ENCODE measurements at places on chromosomes 6 and 20. TPM values are rescaled to one million over a fixed set of nuclear protein-coding genes. Genes with fewer than 3 reads are reported as not detected.

- H3K27ac ChIP-seq: no peak overlapping the region
- no peaks in the 10 kb centered on the region for H3K4me1 ChIP-seq
- H3K27me3 ChIP-seq: no peaks in the 10 kb centered on the region
- H3K4me3 ChIP-seq: no peak overlapping the region
- DNase-seq: no peak
- no peaks in the 10 kb centered on the region for H3K36me3 ChIP-seq
Observed at GRCh38 chr20:52954849-52955248, 17.3 kb upstream of the TSHZ2 start.

- no peak overlapping the region for H3K27ac ChIP-seq
- H3K4me3 ChIP-seq: no peak overlapping the region
- no peaks in the 10 kb centered on the region for H3K36me3 ChIP-seq
- no peak for DNase-seq
Observed at GRCh38 chr6:137823826-137824555, 43.1 kb upstream of the TNFAIP3 start.

The LCA5 gene
- total RNA-seq: 1.0 TPM

DNA sequence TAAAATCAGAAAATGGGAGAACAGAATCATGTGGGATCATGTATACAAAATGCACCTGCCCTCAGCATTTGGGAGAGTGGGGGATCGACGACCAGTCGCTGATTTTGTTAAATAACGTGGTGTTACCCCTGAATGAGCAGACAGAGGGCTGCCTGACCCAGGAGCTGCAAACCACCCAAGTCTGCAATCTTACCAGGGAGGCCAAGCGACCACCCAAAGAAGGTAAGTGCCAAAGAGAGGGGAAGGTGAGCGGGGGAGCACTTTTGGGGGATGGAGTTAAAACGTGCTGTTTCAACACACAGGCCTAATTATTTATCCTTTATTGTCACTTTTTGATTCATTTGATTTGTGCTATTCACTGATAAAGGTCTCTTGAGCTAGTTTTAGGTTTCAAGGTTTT, 4.1 kb downstream of the ADGRB3 start:
- H3K27ac ChIP-seq: no peak overlapping the region
- peaks cover 6% of the 10 kb centered on the region for H3K27me3 ChIP-seq
- no peaks in the 10 kb centered on the region for H3K36me3 ChIP-seq
- no peak for DNase-seq

The HSPA1L gene
- total RNA-seq: 2.5 TPM

DNA sequence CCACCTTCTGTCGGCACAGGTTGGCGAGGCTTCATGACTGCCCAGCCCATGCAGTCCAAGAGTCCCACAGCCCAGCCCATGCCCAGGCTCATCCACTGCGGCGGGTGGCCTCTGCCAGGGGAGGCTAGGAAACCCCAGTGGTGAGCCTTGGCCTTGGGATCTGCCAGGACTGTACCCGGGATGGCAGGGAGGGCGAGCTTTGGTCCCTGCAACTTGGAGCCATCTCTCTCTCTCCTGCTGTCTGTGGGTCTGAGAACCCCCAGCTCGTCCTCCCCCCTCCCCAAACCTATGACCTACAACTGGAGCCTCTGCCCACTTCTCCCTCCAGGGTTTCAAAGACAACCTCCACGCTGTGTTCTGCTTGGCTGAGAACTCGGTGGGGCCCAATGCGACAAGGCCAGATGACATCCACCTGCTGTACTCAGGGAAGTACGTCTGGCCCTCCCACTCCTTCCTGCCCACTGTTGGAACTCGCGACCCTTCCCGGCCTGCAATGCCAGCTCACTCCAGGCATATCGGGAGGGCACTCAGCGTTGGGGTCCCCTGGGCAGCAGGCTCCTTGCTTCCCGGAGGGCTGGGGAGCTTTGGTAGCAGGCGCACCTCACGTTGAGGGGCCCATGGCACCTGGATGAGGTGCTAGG, 19.7 kb downstream of the NPEPL1 start:
- H3K4me3 ChIP-seq: no peak overlapping the region
- DNase-seq: no peak
- no peaks in the 10 kb centered on the region for H3K36me3 ChIP-seq
- H3K27me3 ChIP-seq: no peaks in the 10 kb centered on the region

The TFAP2C gene
- total RNA-seq: not detected

DNA sequence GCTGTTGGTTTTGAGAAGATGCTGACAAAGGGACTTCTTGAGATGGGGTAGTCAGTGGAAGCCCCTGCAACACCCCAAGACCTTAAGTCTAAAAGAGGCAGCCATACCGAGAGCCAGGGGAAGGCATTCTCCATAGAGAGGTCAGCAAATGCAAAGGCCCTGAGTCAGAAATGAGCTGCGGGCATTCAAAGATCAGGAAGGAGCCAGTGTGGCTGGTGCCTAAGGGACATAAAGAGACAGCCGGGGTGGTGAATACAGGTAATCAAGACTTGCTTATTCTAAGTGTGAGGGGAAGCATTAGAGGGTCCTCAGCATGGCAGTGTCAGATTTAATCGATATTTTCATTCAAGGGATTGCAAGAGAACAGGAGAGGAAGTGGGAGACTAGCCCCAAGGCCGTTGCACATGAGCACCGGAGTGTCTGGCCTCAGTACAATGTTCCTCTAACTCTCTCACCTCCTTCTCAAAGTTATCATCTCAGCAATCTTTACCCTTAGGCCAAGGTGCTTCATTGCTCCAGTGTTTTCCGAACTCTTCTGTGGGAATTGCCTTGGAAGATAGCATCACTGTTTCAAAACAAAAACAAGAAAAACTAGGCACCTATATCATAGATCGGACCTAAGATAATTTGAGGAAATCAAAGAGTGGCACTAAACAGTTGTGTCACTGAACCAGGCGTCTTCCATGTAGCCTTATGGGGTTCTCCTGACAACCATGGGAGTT, 173.2 kb downstream of the DOK5 start:
- DNase-seq: no peak
- H3K4me3 ChIP-seq: no peak overlapping the region
- H3K27ac ChIP-seq: no peak overlapping the region

DNA sequence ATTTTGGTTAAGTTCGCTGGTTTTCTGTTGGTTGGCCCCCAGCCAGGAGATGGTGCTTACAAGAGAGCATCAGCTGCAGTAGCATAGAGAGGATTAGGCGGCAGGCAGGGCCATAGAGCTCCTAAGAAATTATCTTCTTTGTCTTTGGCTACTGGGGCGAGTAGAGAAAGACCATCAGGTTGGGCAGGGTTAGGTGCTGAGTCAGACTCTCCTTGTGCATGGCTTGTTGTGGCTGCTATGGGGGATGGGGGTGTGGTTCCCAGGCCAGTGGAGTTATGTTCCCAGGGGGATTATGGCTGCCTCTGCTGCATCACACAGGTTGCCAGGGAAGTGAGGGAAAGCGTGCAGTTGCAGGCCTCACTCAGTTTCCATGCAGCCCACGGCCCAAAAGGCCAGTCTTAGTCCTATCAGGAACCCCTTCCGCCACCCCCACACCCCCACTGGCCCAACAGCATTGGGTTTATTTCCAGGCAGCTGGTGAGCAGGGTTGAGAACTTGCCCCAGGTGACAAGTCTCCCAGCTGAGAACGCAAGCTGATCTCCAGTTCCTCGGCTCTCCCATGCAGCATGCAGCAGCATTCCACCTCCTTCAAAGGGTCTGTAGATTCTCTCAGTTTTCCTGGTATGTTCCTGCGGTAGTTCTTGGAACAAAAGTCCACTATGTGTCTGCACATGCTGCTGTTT, 243.7 kb downstream of the UTRN start:
- peaks cover 2% of the 10 kb centered on the region for H3K36me3 ChIP-seq
- H3K4me3 ChIP-seq: no peak overlapping the region
- H3K27me3 ChIP-seq: no peaks in the 10 kb centered on the region
- H3K4me1 ChIP-seq: peaks cover 3% of the 10 kb centered on the region
- no peak for DNase-seq
- H3K27ac ChIP-seq: no peak overlapping the region

The SEC63 gene
- total RNA-seq: 10.1 TPM

The ASIP gene
- total RNA-seq: not detected

The CST7 gene
- total RNA-seq: 1.0 TPM

GRCh38 chr6:136890986-136891385, 31.1 kb upstream of the SLC35D3 start:
- no peaks in the 10 kb centered on the region for H3K27me3 ChIP-seq
- H3K4me3 ChIP-seq: no peak overlapping the region
- no peaks in the 10 kb centered on the region for H3K36me3 ChIP-seq
- no peak overlapping the region for H3K27ac ChIP-seq

The FAM210B gene
- 36.5 TPM for total RNA-seq

The PPP1R3D gene
- total RNA-seq: 9.8 TPM

The COL11A2 gene
- total RNA-seq: 0.61 TPM

- no peak for DNase-seq
- H3K4me1 ChIP-seq: no peaks in the 10 kb centered on the region
- H3K4me3 ChIP-seq: no peak overlapping the region
- no peak overlapping the region for H3K27ac ChIP-seq
Observed at GRCh38 chr6:128557081-128557480, 36.7 kb upstream of the PTPRK start.

The SPTLC3 gene
- 1.0 TPM for total RNA-seq

GRCh38 chr6:138785980-138786379, 9.9 kb upstream of the ECT2L start:
- H3K36me3 ChIP-seq: peaks cover 71% of the 10 kb centered on the region
- H3K27me3 ChIP-seq: no peaks in the 10 kb centered on the region
- H3K27ac ChIP-seq: no peak overlapping the region
- peaks cover 6% of the 10 kb centered on the region for H3K4me1 ChIP-seq

GRCh38 chr6:19413323-19413722, 423.8 kb upstream of the ID4 start:
- no peak overlapping the region for H3K27ac ChIP-seq
- H3K27me3 ChIP-seq: no peaks in the 10 kb centered on the region
- no peaks in the 10 kb centered on the region for H3K4me1 ChIP-seq
- no peak overlapping the region for H3K4me3 ChIP-seq

DNA sequence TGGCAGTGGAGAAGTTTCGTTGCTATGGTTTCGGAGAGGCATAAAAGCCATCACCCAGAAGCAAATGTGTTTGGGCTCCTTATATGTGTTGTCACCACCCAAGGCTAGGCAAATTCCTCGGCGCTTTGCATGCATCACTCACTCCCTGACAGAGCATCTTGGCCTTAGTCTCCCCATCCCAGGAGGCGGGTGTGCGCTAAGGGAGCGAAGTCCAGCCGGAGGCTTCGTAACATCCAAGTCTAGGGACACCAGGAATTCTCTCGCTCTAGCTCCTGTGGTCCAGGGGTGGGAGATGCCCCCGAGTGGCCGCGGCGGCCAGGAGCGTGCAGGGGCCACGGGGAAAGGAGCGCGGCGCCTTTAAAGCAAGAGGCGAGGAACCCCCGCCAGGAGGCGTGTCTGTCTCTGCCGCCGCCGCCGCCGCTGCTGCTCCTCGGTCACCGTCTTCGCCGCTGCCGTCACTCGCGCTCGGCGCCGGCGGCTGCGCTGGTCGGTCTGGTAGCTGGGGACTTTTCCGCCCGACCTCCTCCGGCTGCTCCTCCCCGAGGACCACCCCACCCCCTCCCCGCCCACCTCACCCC, at the start of gene GRIK2:
GRIK2 (plus strand) TSS at position 458 of the 578 bp plus-strand sequence.
- peak within 1 kb of the TSS; percentile 53 for H3K4me3 ChIP-seq
- peaks cover 3% of the 10 kb centered on the region for H3K4me1 ChIP-seq
- H3K27me3 ChIP-seq: peaks cover 37% of the 10 kb centered on the region
- no peaks in the 10 kb centered on the region for H3K36me3 ChIP-seq

GRCh38 chr6:4382362-4382853, 247.0 kb upstream of the ECI2 start:
- H3K27me3 ChIP-seq: no peaks in the 10 kb centered on the region
- H3K36me3 ChIP-seq: no peaks in the 10 kb centered on the region
- H3K27ac ChIP-seq: no peak overlapping the region
- no peak overlapping the region for H3K4me3 ChIP-seq

DNA sequence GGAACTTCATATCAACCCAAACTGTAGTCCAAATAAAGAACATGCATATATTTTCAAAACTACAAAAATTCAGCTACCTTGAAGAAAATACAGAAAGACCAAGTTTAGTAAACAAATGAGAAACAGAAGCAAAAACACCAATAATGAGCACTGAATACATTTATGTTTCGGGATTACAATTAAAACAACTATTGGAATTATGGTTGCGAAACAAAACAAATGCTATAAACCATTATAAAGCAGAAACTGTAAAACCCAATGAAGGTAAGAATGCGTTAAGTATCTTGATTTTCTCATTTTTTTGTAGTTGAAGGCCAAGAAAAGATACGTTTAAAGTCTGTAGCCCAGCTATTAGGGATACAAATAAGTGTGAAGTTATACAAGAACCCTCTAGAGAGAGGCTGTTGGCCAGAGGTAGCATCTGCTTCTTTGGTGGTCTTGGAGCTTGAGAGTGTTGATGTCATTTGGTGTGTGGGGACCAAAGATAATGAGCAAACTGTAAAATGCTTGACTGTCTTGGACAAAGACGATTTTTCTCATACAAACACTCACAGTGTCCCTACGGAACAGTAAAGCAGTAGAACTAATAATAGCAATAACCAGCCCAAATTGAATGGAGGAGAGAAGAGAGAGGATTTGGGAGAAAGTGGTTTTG, 111.5 kb downstream of the PRND start:
- no peaks in the 10 kb centered on the region for H3K36me3 ChIP-seq
- H3K4me3 ChIP-seq: no peak overlapping the region

- H3K36me3 ChIP-seq: no peaks in the 10 kb centered on the region
- H3K4me3 ChIP-seq: no peak overlapping the region
- H3K4me1 ChIP-seq: peaks cover 35% of the 10 kb centered on the region
- H3K27ac ChIP-seq: no peak overlapping the region
- no peak for DNase-seq
Observed at GRCh38 chr6:46281110-46281509, 110.3 kb upstream of the ENPP5 start.

The BYSL gene
- total RNA-seq: 15.6 TPM

The HRH3 gene
- total RNA-seq: not detected

Measured in gastrocnemius medialis (tissue), 4 donors.